ENCODE measurements at places on chromosomes 4 and X.
A peak's percentile ranks its signal among the peaks of the same experiment; 100 is the strongest.

DNA sequence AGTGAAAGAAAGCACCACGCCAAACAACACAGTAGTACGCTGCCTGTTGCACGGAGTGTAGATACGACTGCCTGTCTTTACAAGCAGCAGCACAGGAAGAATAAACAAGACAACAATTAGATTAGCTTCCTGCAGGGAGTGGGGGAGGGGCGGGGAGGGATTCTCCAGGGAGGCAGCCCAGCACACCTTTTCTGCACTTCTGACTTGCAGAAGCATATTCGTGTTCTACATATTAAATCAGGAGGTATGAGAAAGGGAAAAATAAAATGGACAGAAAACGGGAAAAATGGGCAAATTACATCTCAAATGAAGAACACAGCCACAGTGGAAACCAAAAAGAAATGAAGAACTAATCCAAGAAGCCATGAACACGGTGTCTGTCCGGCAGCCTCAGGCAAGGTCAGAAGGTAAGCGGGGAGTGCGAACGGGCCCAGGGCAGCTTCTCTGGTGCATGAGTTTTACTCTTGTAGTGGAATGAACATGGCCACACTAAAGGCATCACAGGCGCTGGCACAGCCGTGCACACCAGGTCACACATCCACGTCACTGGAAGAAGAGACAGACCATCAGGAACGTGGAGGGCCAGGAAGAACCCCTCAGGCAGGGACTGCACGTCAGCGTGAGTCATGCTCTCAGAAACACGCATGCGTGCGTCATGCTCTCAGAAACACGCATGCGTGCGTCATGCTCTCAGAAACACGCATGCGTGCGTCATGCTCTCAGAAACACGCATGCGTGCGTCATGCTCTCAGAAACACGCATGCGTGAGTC, 20.1 kb upstream of the ADRA2C start:
- DNase-seq: no peak

- DNase-seq: peak; percentile 56
Observed at GRCh38 chr4:122921971-122922876, at the start of gene NUDT6. Gene NUDT6 (minus strand): TSS chr4:122922597. CDS start chr4:122922572, 25 bp downstream.

- DNase-seq: no peak
Observed at GRCh38 chr4:8338351-8338961, 68.9 kb downstream of the HTRA3 start.

- no peak for DNase-seq
Observed at GRCh38 chr4:41969671-41970070, 11.9 kb upstream of the DCAF4L1 start.

GRCh38 chr4:22593933-22594332, 78.1 kb upstream of the ADGRA3 start:
- no peak for DNase-seq

DNA sequence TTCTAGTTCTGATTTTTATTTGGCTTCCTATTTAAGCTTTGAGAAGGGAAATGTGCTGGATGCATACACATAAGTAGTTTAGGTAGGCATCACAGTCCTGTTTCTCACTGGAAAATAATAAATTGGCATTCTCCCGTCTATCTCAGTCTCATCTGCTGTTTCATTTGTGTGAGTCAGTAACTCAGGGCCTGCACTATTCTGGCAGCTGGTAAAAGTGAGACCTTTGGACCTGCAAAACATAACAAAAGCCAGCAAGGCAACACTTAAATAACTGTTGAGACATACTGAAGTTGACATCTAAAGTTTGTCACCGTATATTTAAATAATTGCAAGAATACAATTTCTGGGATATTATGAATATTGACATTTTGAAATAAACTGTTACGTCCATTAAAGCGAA, 8.6 kb upstream of the UBQLN2 start:
- no peak for DNase-seq

GRCh38 chr4:13626492-13627177, 890 bp downstream of the BOD1L1 start:
- DNase-seq: no peak

DNA sequence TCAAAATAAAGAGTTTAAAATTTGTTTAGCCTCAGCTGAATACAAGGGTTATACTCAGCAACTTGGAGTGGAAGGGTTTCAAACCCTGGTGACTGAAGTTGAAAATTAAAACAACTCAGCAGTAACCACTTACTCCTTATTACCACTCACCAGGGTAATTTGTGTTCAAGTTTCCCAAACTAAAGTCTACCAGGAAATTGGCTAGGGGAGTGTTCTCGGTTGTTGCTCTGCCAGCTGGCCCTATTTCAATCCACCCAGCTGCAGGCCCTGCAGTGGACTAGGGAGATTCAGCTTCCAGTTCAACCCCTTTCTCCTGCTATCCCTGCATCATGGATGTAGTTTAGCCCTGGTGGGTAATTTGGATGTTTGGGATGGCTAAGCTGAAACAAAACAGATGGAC, 37.8 kb upstream of the EXOC1L start:
- DNase-seq: no peak
